ENCODE measurements at places on chromosomes 5 and 9.

GRCh38 chr5:69492923-69493395 lies 369 bp downstream of the OCLN start:
- DNase-seq, result no peak

DNA sequence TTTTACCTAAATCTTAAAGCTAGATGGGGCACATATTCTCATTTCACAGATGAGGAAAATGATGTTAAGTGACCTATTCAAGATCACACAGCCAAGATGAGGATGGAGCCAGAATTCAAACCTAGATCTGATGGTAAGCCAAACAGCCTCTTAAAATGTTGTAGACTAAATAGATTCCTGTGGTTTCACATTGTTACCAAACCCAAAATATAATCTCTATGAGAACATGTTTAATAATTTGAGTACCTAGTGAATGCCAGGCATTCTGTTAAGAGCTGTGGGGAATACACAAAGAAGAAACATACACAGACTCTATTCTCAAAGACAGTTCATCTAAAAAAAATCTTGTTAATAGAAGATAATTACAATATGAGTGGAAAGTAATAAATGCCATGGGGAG lies 25.2 kb downstream of the HOMER1 start:
- no peak for DNase-seq

- no peak for DNase-seq
Measured at GRCh38 chr5:76271836-76272235, 131.2 kb upstream of the IQGAP2 start.

- no peak for DNase-seq
Measured at GRCh38 chr9:121292801-121293241, 24.9 kb downstream of the GSN start.

- DNase-seq, result no peak
Measured at GRCh38 chr5:40410964-40411635, 268.6 kb upstream of the PTGER4 start.

- DNase-seq, result no peak
Measured at GRCh38 chr5:145991044-145991575, 54.7 kb downstream of the SH3RF2 start.

DNA sequence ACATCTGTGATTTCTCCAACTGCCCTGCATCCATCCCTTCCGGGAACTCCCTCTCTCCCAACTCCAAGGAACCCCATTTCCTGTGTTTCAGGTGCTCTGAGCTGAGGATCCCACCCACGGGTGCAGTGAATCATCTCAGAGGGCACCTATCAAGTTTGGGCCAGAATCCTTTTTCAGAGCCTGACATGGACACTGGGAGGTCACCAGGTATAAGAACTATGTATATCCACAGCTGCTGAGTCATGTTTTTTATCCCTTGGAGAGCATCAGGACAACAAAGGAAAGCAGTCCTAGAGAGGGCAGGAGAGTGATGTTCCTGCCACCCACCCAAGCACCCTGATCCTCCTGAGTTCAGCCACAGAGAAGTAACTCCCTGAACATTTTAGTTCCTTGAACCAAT lies 3.8 kb downstream of the MED27 start:
- no peak for DNase-seq

GRCh38 chr5:158881091-158881880 lies 218.4 kb downstream of the EBF1 start:
- no peak for DNase-seq

GRCh38 chr5:161342886-161343285 lies 203.6 kb downstream of the GABRB2 start:
- DNase-seq, result no peak

All from activated T-helper 1 cell treated with anti-CD3 and anti-CD28 coated beads, Interleukin-12 subunit alpha, Interleukin-12 subunit beta, Interleukin-2, Interleukin-4 antibody, amounts not matched to agents 30 ng/mL and 10 ng/mL and 1 ng/mL, durations not matched to agents 14 hours and 24 hours and 36 hours (primary cell).